ENCODE measurements at places on chromosomes 11 and 22.

DNA sequence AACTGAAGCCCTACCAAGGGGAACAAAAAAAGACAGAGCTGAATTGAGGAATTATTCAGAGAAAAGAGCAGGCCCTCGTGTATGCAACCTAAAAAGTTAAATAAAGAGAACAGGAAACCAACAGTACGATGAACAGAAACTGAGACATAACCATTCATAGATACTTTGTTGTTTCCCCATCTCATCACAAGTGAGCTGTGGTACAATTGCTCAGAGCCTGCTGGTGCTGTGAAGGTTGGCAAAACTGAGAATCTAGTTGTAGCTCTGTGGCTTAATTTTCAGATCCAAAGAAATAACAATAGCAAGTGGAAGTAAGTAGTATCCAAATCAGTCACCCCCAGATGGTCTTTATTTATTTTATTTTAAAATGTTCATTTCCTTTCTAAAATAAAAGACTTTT, 37.7 kb upstream of the BLID start:
- DNase-seq: no peak

DNA sequence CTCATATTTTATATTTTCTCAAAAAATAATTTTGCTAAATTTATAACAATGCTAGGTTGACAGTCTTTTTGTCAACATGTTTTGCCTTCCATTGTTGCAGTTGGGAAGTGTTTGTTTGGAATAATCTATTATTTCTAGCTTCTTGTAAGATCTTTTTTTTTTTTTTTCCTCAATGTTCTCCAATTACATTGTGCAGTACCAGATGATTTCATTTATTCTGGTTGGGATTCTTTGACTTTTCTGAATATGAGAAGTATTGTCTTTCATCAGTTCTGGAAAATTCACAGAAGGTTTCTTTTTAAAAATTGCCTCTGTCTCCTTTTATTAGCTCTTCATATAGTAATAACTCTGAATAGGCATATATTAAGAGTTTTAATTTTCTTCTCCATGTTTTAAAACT, 245.4 kb downstream of the DYNC2H1 start:
- no peak for DNase-seq

- no peak for DNase-seq
These were observed 469 bp downstream of the ZBED5 start for GRCh38 chr11:10857459-10857708.

DNA sequence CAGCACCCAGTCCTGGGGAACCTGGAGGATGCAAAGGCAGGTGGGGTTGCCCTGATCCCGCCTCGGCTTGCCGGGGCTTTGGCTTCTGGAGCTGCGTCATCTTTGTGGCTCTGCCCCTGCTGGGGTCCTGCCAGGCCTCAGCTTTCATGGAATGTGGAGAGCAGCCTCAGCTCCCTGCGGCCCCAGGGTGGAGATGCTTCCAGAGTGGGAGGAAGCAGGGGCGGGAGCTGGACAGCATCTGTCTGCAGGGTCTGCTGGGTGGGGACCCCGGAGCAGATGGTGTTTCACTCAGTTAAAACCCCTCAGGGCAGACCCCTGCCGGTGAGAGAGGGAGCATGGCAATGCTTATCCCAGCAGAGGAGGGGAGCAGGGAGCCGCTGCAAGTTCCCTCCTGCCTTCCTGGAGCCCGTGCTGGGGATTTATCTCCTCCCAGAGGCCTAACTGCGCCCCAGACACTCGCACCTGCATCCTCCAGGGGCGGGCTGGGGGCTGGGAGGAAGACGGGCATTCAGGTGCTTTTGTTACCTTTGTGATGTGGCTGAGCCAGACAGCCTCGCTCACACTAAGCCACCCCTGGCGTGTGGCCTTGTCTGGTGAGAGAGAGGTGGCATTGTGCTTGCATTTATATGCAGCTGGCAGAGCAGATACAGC, 15.7 kb downstream of the GRIK4 start:
- no peak for DNase-seq

DNA sequence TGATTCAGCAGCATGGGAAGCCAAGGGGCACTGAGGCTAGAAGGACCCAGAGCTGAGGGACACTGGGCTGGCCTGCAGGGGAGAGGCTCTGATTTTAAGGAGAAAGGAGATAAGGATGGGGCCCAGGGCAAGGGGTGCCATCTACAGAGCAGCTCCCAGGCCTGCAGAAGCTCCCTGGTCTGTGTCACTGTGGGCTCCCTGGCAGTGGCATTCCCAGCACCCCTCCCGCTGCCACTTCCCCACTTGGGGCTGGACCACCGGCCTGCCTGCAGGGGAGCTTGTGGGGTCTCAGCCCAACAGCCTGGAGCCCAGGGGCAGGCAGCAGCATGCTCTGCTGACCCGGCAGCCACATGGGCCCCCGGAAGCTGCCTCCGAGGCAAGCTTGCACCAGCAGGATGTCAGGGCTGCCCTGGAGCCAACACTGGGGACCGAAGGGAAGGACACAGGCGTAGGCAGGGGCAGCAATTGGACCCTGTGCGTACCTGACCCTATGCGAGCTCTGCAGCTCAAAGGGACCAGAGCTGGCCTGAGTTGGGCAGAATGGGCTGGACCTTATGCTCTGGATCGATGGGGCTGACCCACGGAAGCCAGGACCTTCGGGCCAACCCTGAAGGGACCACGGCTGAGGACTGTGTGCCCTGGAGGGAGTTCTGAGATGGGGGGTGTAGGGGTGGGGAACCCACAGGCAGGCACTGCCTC, 35.4 kb upstream of the WNT7B start:
- DNase-seq: no peak

DNA sequence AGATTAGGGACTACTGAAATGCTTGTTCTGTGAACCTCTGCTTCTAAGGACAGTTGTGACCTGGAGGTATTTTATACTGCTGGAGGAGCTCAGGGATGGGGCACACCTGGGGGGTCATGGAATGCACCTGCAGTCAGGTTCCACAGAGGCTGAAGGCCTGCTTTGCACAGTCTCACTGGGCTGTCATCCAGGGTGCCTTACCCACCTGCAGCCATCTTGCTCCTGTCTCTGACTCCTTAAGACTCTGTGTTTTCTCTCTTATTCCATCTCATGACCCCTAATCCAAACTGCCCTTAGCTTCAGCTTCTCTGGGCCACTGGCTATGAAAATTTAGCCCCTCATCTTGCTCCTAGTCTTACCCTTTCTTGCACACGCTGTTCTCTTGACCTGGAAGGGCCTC, 127.0 kb upstream of the SNX19 start:
- DNase-seq: no peak

GRCh38 chr11:102171101-102171500, 60.9 kb downstream of the YAP1 start:
- no peak for DNase-seq

- DNase-seq: no peak
These were observed 38.8 kb upstream of the MUC5AC start for GRCh38 chr11:1118755-1119603.

GRCh38 chr11:57336111-57336666, 497 bp upstream of the SSRP1 start:
- no peak for DNase-seq

GRCh38 chr11:118051611-118052461, 25.0 kb upstream of the TMPRSS4 start:
- DNase-seq: peak; percentile 53

DNA sequence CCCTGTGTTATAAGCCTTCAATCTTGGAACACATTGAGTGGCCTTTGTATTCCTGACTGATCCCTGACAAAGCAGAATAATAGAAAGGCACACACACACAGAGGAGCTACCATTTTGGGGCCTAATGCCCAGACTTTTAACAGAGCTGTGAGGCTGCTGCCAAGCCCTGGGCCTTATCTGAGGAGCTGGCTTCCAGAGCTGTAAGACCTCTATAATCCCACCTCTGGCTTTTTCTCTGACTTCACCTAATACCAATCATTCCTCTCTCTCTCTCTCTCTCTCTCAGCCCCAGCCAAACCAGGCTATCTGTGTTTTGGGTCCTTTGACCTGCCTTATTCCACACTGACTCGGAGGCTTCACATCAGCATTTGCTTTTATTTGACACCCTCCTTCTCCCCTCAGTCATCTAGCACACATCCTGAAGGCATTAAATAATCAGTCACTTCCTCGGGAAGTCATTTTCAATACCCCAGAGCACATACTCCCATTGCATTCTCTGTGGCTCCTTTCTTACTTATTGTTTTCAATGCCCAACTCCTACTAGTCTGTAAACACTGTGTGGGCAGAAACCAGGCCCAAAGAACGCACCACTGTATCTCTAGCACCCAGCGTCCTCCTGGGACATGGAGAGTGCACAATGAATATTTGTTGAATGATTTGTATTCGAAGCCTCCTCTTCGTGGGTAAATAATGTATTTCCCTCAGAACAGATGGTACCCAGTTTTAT, 21.2 kb upstream of the TRIM44 start:
- no peak for DNase-seq

DNA sequence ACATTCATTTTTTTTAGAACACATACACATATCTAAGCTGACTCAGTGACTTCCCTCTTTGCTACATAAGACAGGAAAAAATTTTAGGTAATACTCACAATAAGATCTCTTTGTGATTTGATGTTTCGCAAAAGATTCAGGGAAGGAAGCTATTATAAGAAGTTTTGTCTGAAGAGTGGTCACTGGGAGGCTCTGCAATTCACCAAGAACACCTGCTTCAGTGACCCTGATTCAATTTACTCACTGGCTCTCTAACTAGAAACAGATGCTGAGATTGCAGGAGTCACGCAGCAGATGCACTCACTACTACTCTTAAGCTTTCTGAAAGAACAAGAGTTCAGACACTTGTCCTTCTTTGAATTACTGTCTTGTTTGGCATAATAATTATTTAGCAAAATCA, 193.6 kb upstream of the DDI1 start:
- no peak for DNase-seq

DNA sequence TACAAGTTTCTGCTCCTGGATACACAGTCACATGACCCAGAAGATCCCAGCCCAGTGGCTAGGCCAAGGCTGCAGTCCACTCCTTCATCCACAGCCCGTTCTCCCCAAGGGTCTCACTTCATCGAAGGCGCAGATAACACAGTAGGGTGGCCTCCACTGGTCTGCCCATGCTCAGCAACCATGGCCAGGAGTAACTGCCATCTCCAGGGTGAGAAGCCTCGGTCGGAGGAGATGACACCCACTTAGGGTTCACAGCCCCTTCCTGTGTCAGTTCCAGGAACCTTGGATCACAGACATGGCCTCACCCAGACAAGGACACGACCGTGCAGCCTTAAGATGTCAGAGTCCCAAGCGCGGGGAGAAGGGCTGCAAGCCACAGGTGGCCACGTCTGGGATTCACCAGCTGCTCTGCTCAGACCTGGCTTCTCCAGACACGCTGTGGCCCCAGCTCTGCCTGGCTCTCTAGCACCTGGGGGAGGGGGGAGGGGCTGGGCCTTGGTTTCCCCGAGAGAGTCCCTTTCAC, 2.6 kb downstream of the BET1L start:
- no peak for DNase-seq

- DNase-seq: no peak
These were observed 92.5 kb upstream of the LDLRAD3 start for GRCh38 chr11:35851342-35851741.

DNA sequence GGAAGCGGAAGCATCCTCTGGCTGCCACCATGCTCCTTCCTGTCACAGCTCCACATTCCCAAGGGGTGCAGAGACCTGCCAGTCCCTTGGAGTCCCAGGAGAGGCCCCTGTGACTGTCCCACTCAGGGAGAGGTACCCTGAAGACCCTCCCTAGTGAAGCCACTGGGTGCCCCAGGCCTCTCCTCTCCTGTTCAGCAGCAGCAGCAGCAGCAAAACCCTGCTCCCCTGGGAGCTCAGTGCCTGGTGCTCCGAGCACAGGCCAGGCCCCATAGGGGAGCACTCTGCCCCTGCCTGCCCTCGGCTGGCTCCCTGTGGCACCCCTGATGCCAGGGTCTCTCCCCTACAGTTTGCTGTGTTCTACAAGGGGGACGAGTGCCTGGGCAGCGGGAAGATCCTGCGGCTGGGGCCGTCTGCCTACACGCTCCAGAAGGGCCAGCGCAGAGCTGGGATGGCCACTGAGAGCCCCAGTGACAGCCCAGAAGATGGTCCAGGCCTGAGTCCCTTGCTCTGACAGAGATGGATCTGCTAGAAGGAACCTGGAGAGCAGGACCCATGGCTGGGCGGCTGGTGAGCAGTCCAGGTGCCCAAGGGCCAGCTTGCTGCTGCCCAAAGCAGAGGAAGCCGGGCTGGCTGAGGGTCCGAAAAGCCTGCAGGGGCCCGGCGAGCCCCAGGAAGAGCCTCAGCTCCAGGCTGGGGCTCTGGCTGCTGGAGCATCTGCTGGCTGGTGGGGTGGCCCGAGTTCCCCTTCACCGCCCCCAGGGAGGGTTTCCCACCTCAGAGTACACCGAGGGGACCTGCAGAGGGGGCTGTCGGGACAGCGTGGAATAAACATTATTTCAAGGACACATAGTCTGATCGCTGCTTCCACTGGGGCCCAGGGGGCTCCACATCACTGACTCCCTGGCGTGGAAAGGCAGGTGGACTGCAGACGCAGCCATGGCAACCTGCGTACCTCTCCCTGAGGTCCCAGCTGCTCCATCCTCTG, 21.3 kb downstream of the TRMU start:
- no peak for DNase-seq

GRCh38 chr11:119100246-119100970, 1.2 kb downstream of the DPAGT1 start:
- DNase-seq: no peak

DNA sequence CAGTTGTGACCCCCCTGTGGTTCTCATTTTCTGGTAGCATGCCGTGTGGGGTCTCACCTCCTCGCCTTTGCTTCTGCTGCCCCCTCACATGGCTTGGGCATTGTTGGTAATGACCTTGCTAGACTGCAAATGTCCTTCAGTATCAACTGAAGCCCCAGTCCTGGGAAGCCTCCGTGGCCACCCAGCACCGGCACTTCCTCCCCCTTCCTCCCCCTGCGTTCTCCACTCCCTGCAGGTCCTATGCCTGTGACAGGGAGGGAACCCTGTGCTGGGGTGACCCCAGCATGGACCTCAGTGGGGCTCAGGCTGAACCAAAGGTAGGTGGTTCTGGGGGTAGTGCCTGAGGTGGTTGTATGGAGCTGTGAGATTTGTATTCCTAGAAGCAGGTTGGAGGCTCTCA, 5.9 kb downstream of the ST3GAL4 start:
- DNase-seq: no peak

DNA sequence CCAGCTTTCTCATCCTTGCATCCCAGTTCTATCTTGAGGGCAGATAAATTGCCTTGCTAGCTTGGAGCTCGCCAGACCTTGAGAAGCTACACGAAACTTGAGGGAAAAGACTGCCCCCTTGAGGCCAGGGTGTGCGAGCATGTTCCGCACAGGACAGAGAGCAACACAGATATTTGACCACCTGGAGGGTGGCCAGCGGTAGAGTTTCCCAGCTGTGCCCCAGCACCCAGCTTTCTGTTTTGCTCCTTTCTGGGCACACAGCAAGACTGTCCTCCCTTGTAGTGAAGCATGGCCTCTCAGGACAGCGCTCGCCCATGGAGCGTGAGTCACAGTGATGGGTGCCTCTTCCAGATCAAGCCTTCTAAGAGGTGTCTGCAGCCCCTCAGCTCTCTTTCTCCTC, 23.5 kb downstream of the SPATA19 start:
- no peak for DNase-seq
